ENCODE measurements at places on chromosomes 2 and 18.

GRCh38 chr2:195533771-195534642 is 123.0 kb upstream of the SLC39A10 start:
- DNase-seq: no peak

- peak; percentile 65 for DNase-seq
Measured at GRCh38 chr2:205892251-205892655, 193.7 kb downstream of the INO80D start.

DNA sequence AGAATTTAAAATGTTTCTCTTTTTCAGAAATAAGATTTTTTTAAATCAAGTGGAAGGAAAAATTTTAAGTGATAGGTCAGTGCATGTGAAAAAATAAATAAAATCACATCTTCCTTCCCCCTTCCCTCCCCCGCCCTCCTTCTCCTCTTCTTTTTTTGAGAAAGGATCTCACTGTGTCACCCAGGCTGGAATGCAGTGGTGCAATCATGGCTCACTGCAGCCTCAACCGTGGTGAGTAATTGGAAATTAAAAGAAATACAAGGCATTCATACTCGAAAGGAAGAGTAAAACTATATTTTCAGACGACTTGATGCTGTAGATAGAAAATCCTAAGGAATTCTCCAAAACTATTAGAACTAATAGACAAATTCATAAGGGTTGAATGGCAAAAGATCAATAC is 16.9 kb upstream of the CRACDL start:
- DNase-seq: no peak

DNA sequence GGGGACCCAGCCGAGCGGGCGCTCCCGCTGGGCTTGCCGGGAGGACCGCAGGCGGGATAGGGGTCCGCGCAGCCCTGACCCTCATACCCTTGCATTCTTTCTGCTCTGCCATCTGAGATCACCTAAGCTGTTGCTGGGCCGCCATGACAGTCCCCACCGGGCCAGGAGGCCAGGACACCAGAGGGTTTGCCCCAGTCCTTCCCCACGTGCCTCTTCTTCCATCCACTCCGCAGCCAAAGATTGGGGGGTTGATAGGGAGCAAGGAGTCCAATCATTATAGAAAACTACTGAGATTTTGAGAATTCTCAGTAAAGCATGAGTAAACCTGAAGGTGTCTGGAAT is 453 bp upstream of the GRB14 start:
- no peak for DNase-seq

GRCh38 chr2:106143495-106144215 is 50.4 kb downstream of the UXS1 start:
- DNase-seq: no peak

DNA sequence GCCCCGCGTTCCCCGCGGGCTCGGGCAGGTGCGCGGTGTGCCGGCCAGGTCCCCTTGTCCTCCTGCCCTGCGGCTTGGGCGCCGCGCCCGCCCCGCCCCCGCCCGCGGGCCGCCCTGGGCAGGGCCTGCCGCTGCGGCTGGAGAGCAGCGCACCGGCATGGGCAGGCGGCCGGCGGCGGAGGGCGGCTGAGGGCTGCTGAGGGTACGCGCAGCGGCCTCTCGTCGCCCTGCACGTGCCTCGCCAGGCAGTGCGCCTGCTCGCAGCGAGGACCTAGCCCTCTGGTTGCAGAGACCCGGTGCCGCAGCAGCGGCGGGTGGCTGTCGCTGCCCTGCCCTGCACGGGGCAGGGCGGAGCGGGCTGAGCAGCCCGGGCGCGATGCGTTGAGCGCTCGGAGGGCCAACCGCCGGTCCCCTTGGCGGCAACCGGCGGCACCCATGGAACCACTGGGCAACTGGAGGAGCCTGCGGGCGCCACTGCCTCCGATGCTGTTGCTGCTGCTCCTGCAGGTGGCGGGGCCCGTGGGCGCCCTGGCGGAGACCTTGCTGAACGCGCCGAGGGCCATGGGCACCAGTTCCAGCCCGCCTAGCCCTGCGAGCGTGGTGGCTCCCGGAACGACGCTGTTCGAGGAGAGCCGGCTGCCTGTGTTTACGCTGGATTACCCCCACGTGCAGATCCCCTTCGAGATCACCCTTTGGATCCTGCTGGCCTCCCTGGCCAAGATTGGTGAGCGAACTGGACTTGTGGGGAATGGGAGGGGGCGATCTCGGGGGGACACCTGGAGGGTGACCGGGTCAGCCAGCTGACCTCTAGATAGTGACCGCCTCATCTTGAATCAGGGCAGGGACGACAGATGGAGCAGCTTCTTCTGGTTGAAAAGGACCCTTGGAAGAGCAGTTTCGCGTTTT is at the start of gene SLC9A2:
SLC9A2 (plus strand) TSS at position 140 of the 906 bp plus-strand sequence; CDS start at position 436, 296 bp downstream.
- DNase-seq: no peak

DNA sequence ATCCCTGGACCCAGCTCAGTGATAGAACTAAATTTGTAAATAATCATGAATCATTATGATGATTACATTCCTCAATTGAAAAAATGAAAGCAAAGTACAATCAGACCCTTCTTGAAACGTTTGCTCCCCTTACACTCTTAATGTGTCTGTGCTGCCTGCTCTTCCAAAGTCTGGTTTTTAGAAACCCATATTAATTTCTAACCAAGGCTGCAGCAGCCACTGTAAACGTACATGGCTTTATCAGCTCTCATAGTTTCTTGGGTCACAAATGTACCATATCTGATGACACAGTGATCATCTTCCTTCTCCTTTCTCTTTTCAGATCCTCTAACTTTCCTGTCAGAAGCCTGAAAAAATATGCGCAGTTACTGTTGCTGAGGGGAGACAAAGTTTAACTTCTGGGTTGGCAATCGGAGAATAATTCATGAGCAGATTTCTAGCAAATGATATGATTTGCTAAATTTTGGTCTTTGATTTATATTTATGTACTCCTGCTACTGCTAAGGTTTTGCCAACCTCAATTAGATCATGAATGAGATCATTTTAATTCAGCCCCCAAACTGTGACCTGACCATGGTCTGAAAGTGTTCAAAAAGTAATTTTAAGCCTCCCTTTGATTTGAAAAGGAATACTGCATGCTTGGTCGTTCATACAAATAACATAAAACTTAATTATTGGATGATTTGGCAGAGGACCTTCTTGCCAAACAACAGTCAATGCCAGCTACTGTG is 12.3 kb downstream of the ZEB2 start:
- no peak for DNase-seq

DNA sequence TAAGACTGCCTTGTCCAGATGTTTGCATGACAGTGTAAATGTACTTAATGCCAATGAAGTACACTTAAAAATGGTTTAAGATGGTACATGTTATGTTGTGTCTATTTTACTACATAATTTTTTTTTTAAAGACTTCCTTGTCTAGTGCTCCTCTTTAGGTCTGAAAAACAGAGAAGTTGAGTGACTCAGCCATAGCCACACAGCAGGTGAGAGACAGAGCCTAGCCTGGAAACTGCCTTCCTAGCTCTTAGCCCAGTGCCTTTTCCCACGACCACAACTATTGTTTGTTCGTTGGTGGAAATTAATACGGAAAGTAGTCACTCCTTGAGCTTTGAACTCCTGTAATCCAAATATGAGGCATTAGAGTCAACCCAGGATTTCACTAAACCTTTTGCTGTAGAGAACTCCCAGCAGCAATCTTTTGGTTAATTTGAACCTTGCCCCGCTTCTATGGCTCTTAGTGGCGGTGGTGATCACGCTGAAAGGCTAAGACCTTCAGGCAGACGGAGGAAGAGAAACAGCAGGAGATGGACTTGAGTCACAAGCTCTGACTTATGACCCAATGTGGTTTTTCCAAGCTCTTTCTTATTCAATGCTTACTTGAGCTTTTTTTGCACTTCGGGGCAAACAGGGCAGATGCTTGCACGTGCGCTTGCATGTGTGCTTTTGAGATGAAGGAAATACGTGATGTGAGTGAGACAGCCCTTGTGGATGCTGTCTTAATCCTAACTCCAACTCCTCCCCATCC is 21.2 kb downstream of the TRIB2 start:
- DNase-seq: no peak

DNA sequence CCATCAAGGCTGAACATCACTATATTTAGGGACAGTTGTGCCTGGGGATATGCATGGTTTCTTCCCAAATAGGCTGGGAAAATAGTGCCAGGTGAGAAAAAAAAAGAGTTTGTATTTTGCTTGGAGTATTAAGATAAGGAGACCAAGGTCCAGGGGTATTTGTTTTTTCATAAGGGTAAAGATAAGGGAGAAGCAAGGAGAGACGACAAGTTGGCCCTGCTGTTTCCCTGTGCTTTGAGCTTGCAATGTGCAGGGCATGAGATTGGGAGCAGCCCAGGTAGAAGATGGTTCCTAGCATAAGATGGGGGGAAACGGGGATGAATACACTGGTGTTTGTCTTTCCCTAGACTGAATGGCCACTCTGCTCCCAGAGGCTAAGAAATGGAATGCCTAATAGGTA is 8.8 kb upstream of the GPR39 start:
- DNase-seq: no peak

- DNase-seq: no peak
Measured at GRCh38 chr2:127872354-127872753, 13.4 kb downstream of the AMMECR1L start.

DNA sequence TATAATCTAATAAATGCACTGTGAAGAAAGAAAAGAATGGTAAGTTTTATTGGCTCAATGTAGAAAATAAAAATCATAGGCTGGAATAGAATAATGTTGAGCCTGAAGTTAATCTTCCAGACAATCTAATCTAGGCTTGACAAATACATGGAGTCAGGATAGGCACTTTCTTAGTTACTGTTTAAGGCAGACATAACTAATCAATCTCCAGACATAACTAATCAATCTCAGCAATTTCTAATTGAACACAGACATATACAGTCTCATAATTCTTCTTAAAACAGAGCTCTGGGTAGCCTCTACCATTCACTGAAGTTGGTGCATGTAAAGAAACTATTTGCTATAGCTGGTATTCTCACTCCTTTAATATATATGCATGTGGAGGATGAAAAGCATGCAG is 150.1 kb upstream of the CTAGE1 start:
- no peak for DNase-seq

GRCh38 chr2:47654790-47655562 is 128.0 kb upstream of the MSH6 start:
- DNase-seq: no peak

DNA sequence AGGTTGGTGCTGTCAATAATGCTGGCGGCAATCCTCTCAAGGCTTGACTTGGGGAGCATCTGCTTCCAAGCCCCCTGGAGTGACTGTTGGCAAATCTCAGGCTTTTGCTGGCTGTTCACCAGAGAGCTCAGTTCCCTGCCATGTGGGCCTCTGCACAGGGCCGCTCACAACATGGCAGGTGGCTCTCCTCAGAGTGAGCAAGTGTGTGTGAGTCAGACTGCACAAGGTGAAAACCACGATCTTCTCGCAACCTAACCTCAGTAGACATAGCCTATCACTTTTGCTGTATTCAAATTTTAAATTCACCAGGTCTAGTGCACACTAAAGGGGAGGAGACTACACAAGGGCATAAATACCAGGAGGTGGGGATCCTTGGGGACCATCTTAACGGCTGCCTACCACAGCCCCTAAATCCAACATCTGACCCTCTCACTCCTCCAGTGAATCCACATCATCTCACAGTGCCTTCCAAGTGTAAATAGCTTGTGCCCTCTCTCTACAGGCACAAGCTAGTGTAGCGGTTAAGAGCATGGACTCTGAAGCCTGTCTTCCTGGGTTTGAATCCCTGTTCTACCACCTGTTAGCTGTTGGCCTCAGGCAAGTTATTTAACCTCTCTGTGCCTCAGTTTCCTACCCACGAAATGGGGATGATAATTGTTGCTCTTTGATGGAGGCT is 187.7 kb upstream of the CXCR4 start:
- DNase-seq: no peak

DNA sequence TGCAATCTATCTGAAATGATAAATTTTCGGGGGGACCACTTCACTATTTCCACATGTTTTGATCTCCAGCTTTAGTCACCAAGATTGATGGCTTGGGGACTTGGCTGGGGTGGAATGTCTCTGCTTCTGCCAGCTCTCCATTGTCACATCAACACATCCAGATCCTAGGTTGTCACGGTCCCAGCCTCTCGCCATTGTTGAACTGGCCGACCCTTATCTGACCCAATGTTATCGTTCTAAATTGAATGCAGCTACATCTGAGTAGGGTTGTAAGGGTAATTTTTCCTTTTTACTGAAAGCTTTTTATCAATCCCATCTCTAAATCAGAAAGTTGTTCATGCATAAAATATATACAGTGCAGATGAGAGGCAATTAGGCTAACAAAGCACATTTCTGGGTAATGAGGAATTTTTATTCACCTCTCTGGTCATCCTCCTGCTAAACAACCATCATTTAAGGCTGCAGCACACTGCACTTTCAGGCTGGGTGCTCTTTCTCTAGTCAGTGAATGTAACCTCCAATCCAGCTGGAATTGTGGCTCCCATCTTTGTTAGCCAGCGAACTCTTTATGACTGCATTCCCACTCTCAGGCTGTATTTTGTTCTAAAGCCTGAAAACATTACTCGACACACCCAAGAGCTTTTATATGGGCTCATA is 128.2 kb downstream of the COL4A4 start:
- DNase-seq: no peak

DNA sequence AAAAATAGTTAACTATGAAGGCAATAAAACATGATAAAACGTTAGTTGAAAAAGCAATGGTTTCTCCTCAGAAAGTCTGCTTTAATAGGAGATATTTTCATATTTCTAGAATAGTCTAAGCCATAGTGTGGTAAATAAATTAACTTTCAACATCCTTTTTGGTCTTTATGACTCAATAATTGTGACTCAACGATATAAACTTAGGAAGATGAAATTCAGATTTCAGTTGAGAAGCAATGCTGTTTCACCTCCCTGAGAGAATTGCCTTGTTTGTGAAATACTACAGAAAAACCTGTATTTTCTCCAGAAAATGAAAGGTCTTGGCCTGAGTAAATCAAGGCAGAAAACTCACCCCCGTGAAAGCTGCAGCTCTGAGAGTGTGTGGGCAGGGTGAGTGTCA is 166.9 kb downstream of the ETAA1 start:
- no peak for DNase-seq

DNA sequence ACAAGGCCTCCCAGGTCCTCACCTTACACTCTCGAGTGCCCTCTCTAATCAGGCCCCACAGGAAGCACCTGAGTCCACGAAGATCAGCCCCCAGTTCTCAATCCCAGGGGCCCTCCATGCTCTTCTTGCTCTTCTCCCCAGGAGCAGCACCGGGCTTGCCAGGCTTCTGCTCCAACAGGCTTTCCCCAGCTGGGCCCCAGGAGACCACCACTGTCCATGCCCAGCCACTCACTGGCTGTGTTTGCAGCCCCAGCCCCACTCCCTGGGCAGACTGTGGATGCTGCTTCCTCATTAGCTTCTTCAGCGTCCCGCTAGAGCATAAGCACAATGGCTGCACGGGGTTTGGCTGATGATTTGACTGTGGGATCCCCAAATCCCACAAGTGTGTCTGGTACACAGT is 781.9 kb downstream of the GALR1 start:
- DNase-seq: no peak

DNA sequence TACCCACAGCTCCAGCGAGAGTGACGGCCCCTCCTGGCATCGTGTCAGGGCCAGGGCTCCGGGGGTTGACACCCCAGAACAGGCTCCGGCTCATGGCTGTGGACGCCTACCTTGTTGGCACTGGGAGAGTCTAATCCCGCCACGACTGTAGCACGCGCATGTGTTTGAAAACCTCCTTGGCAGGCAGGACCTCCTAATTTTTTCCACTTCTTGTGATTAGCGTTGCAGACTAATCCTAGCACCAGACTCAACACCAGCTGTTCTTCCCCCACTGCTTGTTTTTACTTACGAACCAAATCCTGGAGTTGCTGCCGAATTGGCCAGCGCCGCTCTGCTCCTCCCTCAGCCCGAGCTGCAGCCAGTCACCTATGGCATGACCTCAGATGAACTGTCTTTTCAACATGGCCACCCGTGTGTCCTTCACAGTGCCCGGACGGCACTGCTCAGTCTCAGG is 110.7 kb downstream of the KLHL29 start:
- no peak for DNase-seq

- DNase-seq: peak; percentile 11
Measured at GRCh38 chr2:72394541-72395070, 246.9 kb upstream of the CYP26B1 start.
